ENCODE measurements at places on chromosomes 11 and 22. TPM values are rescaled to one million over a fixed set of nuclear protein-coding genes. Genes with fewer than 3 reads are reported as not detected.

- DNase-seq: no peak
Observed at GRCh38 chr22:39995393-39996252, 869 bp downstream of the FAM83F start.

DNA sequence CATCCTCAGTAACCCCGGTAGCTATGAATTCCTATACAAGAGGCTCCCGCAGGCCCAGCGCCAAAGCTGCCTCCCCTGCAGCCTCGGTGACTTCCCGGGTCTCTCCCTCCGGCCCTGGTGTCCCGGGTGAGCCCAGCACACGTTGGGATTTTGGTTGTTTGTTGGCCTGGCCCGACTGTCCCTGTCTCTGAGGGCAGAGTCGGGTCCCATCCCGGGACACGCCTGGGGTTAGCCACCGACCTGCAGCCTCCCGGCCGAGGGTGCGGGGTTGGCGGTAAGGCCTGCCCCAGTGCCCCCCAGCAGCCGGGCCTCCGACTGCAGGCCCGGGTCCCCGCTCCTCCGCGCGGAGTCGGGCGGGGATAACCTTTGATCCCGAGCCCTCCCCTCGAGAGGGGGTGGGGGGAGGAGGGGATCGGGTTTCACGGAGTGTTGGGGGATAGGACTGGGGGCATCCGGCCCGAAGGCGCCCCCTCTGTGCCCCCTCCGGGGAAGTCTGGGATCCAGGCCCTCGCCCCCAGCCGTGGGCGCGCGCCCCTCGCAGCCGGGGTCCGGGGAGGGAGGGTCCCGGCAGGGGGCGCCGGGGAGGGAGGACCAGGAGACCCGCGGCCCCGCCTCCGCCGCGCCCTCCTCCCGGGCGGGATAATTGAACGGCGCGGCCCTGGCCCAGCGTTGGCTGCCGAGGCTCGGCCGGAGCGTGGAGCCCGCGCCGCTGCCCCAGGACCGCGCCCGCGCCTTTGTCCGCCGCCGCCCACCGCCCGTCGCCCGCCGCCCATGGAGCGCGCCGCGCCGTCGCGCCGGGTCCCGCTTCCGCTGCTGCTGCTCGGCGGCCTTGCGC lies at the start of gene FBLN1:
Gene FBLN1 (plus strand): TSS at position 669 of the 835 bp plus-strand sequence. CDS start 103 bp downstream, at position 772.
- no peak for DNase-seq

DNA sequence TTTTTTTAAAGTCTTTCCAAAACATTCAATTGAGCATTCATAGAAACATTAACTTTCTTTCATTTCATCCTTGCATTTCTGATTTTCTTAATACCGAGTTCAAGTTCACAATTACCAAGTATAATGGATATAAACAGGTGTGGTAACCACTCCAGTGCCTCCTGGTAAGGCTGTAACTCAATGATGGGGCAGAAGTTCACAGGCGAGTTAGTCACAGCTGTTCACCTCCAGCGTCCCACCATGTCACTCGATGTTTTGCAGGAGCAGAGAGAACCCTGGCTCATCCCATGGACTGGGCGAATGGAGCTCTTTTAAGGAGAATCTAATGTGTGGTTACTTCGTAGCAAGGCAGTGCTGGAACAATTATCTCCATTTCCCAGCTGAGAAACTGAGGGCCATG lies 94.4 kb upstream of the ALX4 start:
- DNase-seq: no peak

DNA sequence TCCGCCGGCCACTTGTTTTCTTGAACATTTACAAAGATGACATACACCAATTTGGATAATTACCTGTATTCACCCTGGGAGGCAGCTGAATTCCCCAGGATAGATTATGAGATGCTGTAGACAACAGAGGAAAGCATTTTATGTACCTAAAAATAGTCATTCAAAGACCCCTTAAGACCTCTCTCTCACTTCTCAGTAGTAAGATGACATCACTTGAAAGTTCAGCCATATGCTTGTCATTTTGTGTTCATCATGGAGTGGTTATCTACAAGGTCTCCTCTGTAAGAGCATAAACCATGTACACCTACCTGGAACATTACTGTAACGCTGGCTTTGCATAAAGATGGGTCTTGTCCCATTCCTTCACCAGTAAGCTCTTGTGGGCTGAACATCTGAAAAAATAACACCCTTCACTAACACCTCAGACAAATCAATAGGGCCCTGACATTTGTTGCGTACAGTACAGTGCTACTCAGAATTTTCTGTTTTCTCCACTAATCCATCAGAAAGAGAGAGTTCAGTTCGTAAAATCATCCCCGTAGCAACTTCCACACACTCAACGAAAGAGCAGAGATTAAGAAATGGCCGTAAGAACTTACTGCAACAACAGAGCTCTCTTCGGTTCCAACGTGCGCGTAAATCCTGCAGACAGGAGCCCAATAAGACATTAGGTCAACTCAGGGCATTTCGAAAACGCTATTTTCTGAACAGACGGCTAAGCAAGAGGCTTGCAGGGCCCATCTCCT lies 15.6 kb upstream of the WDR74 start:
- no peak for DNase-seq

GRCh38 chr22:36291831-36292740 lies 39.2 kb downstream of the APOL1 start:
- no peak for DNase-seq

GRCh38 chr11:125371431-125371935 lies 124.6 kb downstream of the FEZ1 start:
- no peak for DNase-seq

DNA sequence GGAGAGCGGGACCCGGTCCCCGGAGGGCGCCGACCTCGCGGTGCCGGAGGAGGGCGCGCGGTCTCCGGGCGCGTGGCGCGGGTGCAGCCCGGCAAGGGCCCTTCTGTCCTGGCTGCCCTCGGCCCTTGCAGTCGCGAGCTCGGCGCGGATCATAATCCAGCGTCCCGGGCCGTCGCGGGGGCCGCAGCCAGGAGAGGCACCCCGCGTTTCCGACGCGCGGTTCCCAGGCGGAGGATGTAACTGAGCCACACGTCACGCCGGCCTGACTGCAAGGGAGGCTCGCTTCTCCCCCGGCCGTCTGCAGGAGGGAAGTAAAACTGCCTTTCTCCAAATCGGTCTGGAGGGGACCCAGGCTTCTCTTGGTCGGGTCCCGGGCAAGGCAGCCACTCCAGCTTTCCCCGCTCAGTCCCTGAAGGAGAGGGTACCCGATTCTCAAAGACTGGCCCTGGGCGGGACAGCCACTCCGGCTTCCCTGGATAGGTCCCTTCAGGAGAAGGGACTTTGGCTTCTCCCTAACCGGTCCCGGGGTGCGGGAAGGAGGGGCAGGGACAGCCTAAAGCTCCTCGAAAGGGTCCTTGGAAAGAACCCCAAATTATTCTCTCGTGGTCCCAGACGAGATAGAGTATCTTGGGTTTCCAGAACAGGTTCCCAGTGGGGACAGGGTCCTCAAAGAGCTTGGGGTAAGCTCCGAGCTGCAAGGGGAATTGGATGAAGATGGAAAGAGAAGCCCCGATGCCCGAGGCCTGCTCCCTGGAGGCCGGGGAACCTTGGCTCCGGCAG lies 836 bp downstream of the SPON1 start:
- no peak for DNase-seq

- DNase-seq: no peak
Observed at GRCh38 chr11:110110854-110111253, 17.7 kb downstream of the ZC3H12C start.

DNA sequence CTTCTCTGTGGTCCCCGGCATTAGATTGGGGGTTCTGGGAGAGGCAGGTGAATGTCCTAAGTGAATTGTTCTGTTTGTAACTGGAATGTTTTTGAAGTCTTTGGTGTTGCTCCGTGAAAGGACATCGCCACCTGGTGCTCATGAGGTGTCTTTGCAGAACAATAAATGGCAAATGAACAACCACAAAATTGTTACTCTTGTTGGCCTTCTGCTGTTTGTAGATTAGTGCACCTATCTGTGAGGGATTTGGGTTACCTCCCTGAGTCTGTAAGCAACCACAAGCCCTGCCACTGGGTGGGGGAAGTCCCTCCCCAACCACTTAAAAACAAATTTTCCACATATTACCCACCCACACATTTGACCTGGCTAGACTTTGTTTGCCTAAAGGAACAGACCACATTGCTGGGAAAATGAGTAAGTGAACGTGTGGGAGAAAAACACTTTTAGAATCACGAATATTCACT lies 4.7 kb downstream of the MPEG1 start:
- DNase-seq: no peak

- no peak for DNase-seq
Observed at GRCh38 chr22:23458663-23459541, 121.2 kb downstream of the IGLL1 start.

DNA sequence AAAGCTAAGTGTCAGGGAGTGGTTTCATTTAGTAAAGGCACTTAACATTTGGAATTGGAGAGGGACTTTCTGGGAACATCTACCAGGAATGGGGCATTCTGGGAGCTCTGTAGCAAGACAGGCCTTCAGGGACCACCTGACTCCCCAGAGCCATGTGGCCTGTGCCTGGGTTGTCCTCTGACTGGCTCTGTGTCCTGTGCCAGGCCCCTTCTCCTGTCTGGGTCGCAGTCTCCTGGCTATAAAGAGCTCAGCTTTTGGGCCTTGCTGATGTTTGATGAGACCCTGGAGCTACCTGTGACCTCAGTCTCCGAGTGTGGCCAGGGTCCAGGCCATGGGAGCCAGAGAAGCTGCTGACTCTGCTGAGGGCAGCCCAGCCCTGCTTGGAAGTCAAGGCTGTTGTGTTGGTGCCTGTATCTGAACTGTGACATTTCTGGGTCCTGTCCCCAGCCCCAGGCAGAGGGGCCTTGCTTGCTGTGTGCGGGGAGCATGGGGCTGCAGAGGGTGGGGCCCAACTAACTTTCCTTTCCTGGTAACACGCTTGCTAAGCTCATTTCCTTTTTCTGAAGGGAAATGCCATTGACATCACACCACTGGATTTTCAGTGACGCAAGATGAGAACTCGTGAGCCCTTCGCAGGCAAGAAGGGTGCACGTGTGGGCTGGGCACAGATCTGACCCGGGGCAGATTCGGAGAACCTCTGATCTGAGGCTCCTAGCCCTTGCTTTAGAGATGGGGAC lies 41.3 kb downstream of the LRRC32 start:
- peak; percentile 80 for DNase-seq

- DNase-seq: no peak
Observed at GRCh38 chr11:28696591-28696990, 588.4 kb downstream of the METTL15 start.

DNA sequence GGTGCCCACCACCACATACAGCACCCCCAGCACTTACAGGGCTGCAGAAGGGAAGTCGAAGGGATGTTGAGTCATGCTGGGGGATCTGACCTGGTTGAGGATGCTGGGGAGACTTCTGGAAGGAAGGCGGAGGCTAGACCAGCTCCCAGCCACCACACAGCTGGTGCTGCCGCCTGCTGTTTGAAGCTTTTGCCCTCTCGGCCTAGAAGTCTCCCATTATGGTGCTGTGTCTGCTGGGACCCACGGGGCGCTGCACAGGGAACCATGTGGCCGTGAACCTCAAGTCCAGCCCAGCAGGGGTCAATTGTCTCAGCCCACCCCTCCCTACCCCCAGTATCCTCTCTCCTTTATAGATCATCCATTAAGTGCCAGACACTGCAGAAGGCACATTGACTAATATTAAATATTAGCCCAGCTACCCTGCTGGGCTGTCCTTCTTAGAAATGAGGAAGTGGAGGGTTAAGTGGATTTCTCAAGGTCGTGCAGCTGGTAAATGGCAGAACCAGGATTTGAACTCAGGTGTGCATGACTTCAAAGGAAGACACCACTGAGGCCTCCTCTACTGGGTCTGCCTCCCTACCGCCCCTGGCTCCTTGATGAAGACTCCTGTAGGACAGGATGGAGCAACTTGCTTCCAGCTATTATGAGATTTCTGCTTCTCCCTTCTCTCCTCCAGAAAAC lies 49.7 kb downstream of the CYTH4 start:
- no peak for DNase-seq

DNA sequence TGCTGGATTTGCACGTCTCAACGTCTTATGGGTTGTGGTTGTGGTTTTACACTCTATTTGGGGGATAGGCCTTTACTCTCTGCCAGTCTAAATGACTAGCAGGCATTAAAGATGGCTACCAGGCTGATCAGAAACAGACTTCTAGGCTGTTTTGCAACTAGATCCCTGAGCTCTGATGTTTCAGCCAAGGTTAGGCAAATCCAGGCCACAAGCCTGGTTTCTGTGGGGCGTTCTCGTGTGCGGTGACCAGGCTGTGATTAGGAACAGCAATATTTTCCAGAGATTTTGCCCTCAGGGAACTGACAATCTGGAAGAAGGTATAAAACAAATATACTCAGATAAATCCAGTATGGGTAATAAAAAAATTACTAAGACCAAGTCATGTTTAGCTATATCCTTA lies 502.4 kb downstream of the INSC start:
- no peak for DNase-seq

GRCh38 chr11:128289048-128289447 lies 298.3 kb downstream of the ETS1 start:
- DNase-seq: no peak

- DNase-seq: no peak
Observed at GRCh38 chr11:132911186-132911585, 621.1 kb downstream of the OPCML start.

- no peak for DNase-seq
Observed at GRCh38 chr11:95720195-95720594, 69.4 kb downstream of the FAM76B start.

- no peak for DNase-seq
Observed at GRCh38 chr11:125373426-125374391, 122.4 kb downstream of the FEZ1 start.

DNA sequence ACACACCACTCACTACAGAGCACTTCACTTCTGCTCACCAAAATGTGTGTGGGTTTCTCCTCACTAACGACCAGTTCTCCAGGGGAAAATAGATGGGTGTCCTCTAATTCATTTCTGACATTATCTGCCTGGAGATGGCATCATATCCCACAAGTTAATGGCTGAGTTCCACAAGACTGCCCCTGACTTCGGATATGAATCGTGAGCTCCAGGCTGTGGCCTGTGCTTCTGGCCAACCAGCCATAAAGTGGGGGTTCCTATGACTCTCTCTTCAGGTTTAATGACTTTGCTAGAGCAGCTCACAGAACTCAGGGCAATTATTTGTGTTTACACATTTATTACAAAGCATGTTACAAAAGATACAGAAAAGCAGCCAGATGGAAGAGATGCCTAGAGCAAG lies 113.0 kb upstream of the SYT13 start:
- DNase-seq: no peak

Gene NAV2
- 19.2 TPM for total RNA-seq

Gene IRAG1
- 4.6 TPM for total RNA-seq

Gene FERMT3
- total RNA-seq: 19.4 TPM

Gene MMP27
- total RNA-seq: not detected

Gene WEE1
- total RNA-seq: 52.0 TPM

Gene SCGB1A1
- total RNA-seq: not detected

Gene KCNA4
- total RNA-seq: 8.1 TPM

Gene AQP11
- 0.86 TPM for total RNA-seq

Gene CTSW
- total RNA-seq: 0.39 TPM

Gene PAMR1
- total RNA-seq: 15.3 TPM

Gene PLET1
- total RNA-seq: not detected

Gene HSPB2
- total RNA-seq: 13.0 TPM

Gene CYTH4
- 1.5 TPM for total RNA-seq

Gene PATE2
- total RNA-seq: not detected

Measured in right atrium auricular region (tissue), 2 donors.